HS-5 (cell line): ENCODE measurements at places on chromosomes 12 and 14.
A peak's percentile ranks its signal among the peaks of the same experiment; 100 is the strongest.

GRCh38 chr12:48160807-48161206 is 3.5 kb upstream of the ASB8 start:
- DNase-seq: no peak

- no peak for DNase-seq
Observed at GRCh38 chr12:131105736-131106348, 152.1 kb downstream of the ADGRD1 start.

DNA sequence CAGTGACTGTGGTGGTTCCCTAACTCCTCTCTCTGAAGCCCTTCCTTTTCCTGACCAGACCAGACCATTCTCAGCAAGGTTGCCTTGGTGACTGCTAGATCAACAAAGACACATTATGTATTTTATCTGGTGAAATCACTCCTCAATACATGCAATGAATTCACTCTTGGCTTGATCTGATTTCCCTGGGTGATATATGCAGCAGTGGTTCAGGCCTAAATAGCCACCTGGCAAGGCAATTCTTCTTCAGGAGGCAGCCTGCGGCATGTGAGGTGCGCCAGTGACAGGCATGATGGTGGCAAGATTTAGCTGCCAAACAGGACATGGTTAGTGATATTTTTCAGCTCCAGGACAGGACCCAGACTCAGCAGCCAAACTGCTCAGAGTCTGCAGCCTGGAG is 350.3 kb upstream of the CCDC196 start:
- DNase-seq: no peak

- no peak for DNase-seq
Observed at GRCh38 chr12:65534238-65534841, 255.9 kb downstream of the MSRB3 start.

GRCh38 chr12:29797565-29798355 is 14.0 kb upstream of the TMTC1 start:
- no peak for DNase-seq

- no peak for DNase-seq
Observed at GRCh38 chr14:100575266-100575995, 11.8 kb downstream of the BEGAIN start.

DNA sequence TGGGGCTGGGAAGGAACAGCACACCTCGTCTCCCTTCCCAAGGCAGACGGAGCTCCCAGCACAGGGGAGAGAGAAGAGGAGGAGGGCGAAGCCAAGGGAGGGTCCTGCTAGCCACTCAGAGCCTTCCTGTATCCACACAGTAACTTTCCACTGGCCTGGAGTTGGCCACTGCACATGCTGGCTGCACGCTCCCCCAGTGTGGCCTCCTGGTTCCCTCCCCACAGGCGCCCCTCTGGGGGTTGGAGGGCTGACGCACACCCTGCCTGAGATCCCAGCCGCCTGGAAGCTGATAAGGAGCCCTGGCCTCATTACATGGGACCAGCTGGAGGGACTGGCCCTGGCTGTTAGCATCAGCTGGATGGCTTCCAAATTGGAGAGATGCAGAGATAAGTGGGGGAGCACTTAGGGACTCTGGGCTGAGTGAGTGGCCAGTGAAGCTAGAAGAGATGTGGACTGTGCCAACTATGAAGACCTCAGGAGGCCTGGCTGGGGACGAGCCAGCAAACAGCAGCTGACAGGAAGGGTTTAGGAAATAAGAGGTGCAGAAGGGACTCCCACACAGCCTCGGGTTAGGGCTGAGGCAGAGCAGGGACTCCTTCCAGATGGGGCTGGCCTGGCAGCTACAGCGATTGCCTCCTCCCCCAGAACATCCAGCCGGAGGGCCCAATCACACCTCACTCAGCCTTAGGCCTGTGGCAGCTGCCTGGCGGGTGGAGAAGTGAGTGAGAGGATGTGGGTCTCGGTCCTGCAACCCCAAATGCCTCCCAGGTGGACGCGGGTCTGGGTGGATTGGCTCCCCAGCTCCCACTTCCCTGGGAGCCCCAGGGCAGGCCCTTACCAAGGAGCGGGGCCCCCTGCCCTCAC is 26.3 kb upstream of the BCDIN3D start:
- peak; percentile 26 for DNase-seq

DNA sequence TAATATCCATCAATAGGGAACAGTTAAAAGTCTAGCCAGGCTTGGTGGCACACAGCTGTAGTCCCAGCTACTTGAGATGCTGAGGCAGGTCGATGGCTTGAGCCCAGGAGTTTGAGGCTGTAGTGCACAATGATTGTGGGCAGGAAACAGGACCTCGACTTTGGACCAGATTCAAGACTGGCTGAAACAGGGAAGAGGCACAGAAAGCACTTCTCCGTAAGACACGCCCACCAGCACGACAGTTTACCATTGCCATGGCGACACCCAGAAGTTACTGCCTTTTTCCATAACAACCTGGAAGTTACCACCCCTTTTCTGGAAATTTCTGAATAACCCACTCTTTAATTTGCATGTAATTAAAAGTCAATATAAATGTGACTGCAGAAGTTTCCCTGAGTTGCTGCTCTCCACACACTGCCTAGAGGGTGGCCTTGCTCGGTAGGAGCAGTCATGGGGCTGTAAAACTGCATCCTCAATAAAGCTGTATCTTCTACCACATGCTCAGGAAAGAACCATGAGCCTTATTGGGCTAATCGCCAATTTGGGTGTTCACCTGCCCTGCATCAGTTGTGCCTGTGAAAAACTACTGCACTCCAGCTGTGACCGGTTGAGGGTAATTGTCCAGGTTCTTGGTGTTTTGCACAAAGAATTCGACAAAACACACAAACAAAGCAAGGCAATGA is 4.6 kb upstream of the LRRC23 start:
- DNase-seq: no peak

GRCh38 chr12:49825360-49825970 is 2.7 kb downstream of the NCKAP5L start:
- DNase-seq: no peak

- DNase-seq: peak; percentile 10
Observed at GRCh38 chr14:59688224-59689170, 111.9 kb upstream of the CCDC175 start.

DNA sequence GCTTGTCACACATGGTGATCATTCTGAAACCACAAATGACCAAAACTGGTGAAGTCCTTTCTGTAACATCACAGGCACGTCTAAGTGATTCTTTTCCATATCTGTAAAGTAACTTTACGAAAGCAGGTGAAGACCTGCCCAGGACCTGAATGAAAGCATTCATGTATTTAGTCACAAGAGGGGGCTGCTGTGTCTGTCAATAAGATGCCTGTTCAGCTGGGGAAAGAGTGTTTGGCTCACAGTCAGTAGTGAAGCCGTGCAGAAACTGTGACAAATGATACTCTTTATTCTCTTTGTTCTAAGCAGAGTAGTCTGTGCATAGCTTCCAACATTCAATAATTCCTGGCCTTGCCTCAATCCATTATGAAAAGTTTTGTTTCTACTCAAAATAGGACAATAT is 373.5 kb upstream of the OR4E1 start:
- no peak for DNase-seq

- peak; percentile 10 for DNase-seq
Observed at GRCh38 chr12:90216815-90217214, 508.2 kb upstream of the ATP2B1 start.

DNA sequence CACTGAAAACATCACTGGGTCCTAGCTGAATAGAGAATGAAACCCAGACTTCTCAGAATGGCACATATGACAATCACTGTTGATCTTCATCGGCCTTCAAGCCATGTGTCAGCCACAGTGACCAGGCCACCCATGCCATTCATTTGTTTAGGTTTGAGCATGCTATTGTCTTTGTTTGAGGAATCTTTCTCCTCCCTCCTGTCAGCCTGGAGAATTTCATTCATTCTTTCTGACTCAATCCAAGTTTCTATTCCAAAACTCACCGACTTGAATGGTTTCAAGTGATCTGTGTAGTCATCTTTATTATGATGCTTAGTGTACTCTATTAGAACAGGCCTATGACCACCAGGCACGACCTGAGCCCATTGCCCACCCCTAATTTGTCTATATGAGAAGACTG is 106.3 kb downstream of the ETNK1 start:
- no peak for DNase-seq

DNA sequence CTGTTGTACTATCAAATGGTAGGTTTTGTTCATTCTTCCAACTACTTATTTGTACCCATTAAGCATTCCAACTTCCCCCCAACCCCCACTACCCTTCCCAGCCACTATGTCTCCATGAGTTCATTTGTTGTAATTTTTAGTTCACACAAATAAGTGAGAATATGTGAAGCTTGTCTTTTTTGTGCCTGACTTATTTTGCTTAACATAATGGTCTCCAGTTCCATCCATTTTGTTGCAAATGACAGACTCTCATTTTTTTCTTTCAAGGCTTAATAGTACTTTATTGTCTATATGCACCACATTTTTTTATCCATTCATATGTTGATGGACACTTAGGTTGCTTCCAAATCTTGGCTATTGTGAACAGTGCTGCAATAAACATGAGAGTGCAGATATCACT is 86.2 kb downstream of the ALG10B start:
- no peak for DNase-seq

DNA sequence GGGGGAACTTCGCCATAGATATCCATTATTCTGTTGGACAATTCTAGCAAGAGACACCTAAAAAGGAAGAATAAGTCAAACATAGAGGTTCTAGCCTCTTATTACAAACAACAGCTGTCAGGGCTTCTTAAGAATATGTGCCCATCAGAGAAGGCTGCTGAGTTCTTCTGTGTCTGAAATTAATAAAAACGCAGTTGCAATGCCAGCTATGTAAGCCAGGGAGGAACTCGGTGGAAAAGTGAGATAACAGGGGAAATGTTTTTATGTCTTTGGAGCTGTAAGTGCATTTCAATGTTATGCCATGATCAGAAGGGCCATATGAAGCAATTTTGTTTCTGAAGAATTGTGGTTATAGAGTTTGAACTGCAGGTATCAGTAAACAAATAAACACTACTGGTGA is 95.0 kb downstream of the SYT1 start:
- no peak for DNase-seq

DNA sequence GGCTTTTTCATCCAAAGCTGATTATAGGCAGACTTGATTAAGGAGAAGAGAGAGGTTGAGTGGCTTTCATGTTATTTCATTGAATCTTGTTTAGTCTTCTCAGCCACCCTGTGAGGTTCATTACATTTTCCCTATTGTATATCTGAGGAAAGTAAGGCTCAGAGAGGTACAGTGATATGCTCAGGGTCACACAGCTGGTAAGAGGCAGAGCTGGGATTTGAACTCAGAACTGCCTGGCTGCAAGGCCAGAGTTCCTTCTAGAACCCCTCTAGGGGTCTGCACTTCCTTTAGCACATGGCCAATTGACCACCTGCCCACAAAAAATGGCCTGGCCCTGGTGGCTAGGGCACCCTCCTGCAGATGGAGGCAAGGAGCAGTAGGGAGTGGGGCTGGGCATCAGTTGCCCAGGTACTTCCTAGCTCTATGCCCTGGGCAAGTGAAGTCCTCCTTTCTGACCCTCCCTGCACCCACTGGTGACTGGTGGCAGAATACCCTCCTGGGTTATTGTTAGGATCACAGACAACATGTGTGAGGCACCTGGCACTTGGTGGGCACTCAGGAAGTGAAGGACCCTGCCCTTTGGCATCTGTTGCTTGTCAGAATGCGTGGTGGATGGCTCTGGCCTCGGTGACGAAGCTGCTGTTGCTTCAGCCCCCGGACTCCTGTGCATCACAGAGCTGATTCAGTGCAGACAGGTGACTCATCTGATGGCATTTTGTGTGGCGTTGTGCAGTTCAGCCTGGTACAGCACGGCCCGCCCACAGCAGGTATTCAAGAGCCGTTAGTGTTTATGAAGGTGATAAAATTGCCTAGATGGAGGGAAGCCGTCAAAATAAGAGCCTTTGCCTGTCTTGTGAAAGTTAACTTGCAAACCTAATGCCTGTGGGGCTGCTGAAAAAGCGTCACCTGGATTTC is 115.8 kb downstream of the SLC25A47 start:
- peak; percentile 62 for DNase-seq

DNA sequence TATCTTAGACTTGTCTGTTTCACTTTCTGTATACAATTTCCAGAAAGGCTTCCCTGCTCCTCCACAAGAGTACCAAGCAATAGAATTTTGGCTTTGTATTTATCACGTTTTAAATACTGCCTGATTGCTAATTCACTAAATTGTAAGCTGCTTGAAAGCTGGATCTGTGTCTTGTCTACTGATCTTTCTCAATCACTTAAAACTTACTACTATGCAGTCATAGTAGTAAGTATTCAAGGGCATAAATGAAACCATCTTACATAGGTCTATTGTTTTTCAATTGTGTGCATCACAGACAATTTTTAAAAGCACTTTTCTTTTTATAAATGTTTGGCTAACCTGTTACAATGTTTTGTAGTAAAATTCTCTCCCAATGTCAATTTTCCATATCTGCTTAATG is 1.2 kb upstream of the GLIPR1L2 start:
- no peak for DNase-seq

- peak; percentile 35 for DNase-seq
Observed at GRCh38 chr12:106342397-106343213, 14.9 kb upstream of the POLR3B start.

GRCh38 chr12:6374028-6374785 is 1.2 kb downstream of the SCNN1A start:
- no peak for DNase-seq

DNA sequence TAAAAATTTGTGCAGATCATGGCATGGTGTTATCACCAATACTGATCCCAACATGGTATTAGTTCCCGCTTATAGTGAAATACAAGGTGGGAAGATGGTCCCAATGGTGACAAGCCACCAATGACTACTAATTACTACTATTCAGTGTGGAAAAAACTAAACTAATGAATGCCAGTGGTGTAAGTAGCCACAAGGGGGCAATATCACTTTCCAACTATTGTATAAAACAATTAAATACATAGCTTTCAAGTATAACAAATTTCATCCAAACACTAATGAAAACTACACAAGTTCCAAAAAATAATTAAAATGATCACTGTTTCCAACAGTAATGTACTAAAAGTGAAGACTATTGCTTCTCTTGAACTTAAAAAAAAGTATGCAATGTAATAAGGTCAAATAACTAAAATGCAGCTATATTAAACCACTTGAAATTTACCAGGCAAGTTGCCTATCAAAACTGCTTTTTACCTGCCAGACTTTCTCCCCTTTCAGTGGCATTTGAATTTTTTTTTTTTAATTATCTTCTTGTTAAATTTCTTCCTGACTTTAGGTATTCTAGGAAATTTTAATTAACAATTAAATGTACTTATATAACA is 58.0 kb downstream of the PAPLN start:
- no peak for DNase-seq

DNA sequence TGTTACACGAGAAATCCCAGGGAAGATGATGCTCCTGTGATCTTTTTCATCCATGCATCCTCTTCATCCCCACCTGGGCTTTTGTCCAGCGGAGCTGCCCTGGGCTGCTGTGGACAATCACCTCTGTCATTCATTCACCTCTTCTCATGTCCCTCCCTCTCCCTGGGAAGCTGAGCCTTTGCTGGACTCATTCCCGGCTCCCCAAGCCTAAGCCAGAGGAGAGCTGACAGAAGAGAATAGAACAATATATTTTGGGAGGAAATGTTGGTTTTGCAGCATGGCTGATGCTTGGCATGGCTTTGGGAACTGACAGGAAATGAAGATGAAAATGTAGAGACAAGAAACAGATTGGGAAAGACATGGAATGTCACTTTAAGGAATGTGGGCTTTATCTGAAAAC is 177.4 kb downstream of the DICER1 start:
- DNase-seq: no peak
